ENCODE measurements at places on chromosomes 3 and 15. TPM values are rescaled to one million over a fixed set of nuclear protein-coding genes. Genes with fewer than 3 reads are reported as not detected.

DNA sequence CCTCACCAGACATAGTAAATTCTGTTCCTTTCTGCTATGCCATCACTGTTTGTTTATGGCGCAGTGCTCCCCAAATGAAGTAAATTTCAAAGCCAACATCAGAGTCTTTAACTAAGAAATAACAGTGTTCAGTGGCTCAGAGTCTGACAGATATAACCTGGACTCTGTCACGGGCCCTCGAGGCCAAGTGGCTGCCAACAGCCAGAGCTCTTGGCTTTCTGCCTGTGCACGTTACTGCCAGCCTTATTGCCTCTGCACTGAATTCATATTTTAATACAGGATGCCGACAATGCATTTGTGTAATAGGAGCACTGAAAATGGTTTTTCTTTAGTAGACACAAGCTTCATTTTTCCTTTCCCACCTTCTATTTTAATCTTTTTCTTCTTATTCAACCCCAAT is 219.9 kb downstream of the NLGN1 start:
- H3K4me1 ChIP-seq: peaks cover 2% of the 10 kb centered on the region
- no peaks in the 10 kb centered on the region for H3K27me3 ChIP-seq
- no peak overlapping the region for H3K4me3 ChIP-seq
- no peak for DNase-seq

DNA sequence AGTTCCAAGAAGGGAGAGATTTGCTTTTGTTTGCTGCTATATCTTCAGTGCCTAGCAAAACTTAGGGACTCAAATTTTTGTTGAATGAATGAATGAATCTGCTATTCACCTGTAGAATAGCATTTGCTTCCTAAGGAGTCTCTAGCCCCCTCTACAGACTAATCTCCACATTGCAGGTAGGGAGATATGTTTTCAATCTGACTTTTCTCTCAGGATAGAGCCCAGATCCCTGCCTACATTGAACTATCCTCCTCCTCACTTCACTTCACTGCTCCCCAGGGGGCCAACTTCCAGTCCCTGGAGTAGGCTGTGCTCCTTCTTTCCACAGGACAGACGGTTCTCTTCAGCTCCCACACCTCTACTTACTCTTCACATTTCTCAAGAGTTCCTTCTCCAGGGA is 81.9 kb upstream of the PTX3 start:
- no peaks in the 10 kb centered on the region for H3K36me3 ChIP-seq
- no peak overlapping the region for H3K27ac ChIP-seq
- no peaks in the 10 kb centered on the region for H3K27me3 ChIP-seq
- DNase-seq: no peak
- H3K4me3 ChIP-seq: no peak overlapping the region

DNA sequence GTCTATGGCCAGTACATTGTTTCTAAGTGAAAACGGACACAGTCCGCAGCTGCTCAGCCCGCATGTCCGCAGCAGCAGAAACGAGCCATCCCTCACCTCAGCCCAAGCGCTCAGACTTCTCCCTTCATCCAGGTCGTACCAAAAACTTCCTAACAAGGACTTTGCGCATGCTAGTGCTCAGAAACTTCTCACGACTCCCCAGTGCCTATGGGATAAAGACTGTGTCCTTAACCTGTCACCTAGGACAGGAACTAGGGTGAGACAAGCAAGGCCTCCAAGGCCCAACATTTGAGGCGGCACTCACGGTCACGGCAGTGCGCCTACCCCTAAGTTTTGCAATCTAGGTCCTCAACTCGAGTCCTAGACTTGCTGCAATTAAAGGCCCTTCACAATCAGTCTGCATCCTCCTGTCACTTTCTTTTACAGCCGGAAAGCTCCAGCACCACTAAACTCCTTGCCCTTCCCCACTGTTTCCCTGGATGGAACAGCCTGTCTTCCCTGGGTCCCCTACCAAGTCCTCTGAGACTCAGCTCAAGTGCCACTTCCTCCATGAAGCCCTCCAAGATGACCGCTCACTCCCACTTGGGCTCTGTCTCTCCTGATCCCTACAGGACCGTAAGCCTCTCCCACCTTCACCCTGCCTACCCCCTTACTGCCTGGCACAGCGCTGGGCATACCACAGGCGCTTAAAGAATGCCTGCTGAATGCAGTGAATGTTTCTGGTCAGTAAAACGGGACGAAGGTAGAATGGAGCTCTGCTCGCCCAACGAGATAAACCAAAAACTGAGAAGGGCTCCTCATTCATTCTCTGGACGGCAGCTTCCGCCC is 1.2 kb downstream of the CLN6 start:
- 0 out of 2 replicates have a peak overlapping the region, but pooled peaks have one; percentile 90 for H3K27ac ChIP-seq
- H3K4me1 ChIP-seq: peaks cover 12% of the 10 kb centered on the region
- no peak for DNase-seq

Gene CATSPER2
- 1.2 TPM for total RNA-seq

- H3K27me3 ChIP-seq: no peaks in the 10 kb centered on the region
- no peaks in the 10 kb centered on the region for H3K4me1 ChIP-seq
- H3K4me3 ChIP-seq: no peak overlapping the region
- H3K36me3 ChIP-seq: no peaks in the 10 kb centered on the region
- no peak overlapping the region for H3K27ac ChIP-seq
- DNase-seq: no peak
Measured at GRCh38 chr3:188832146-188832545, 339.6 kb upstream of the TPRG1 start.

DNA sequence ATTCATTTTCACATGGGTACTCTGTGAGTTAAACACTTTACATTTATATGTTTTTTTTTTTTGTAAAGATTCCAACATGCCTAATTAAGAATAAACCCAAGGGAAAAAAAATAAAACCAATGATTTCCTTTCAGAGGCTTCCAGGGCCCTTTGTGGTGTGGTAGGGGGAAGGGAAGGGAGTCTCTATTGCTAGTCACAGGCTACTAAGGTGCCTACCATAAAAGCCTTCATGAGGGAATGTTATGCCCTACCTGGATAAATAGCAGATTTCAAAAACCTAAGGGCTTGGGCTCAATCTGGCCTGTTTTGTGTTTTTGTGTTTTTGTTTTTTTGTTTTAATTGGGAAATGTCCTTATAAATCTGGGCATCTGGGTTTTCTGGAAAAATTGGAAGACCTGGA is 38.9 kb upstream of the SSR3 start:
- no peak overlapping the region for H3K27ac ChIP-seq
- H3K4me1 ChIP-seq: no peaks in the 10 kb centered on the region
- H3K27me3 ChIP-seq: no peaks in the 10 kb centered on the region

GRCh38 chr15:95142531-95142930 is 911.2 kb downstream of the MCTP2 start:
- H3K36me3 ChIP-seq: no peaks in the 10 kb centered on the region
- no peak for DNase-seq
- no peak overlapping the region for H3K4me3 ChIP-seq
- no peak overlapping the region for H3K27ac ChIP-seq
- no peaks in the 10 kb centered on the region for H3K4me1 ChIP-seq

DNA sequence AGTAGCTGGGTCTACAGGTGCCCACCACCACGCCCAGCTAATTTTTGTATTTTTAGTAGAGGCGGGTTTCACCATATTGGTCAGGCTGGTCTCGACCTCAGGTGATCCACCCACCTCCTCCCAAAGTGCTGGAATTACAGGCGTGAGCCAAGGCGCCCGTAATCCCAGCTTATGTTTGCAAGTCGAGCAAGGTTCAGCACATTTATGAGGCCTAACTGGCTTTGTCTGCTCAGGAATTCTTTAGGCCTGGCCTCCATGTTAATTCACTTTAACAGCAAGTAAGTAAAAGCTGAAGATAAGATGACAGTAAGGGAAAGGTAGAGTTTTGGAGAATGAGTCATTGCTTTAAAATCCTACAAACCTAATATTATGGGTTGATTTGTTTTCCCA is 24.6 kb downstream of the SIDT1 start:
- no peak for DNase-seq
- no peak overlapping the region for H3K4me3 ChIP-seq
- no peaks in the 10 kb centered on the region for H3K27me3 ChIP-seq
- no peaks in the 10 kb centered on the region for H3K4me1 ChIP-seq

DNA sequence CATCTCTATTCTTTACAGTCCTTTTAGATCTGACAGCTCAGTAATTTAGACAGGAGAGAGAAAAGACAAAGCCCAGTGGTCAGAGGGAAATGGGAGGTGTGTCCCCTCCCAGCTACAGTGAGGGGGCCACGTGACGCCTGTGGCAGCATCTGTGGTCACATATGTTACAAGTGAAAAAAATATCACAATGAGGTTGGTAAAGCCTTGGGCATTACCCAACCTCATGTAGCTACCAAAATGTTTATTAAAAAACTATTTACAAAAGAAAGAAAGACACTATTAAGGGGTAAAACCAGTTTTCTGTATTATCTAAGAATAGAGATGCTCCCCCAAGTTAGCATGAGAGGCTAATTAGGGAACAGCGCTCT is 42.9 kb upstream of the PLCL2 start:
- DNase-seq: no peak

Gene AMOTL2
- total RNA-seq: 60.3 TPM

- DNase-seq: no peak
- no peak overlapping the region for H3K4me3 ChIP-seq
- H3K4me1 ChIP-seq: peaks cover 8% of the 10 kb centered on the region
- H3K27ac ChIP-seq: no peak overlapping the region
- H3K36me3 ChIP-seq: no peaks in the 10 kb centered on the region
Measured at GRCh38 chr15:70609889-70610288, 153.5 kb downstream of the UACA start.

GRCh38 chr3:177348974-177349373 is 151.7 kb upstream of the TBL1XR1 start:
- peak; percentile 22 for DNase-seq
- no peaks in the 10 kb centered on the region for H3K36me3 ChIP-seq
- H3K27ac ChIP-seq: no peak overlapping the region
- peaks cover 7% of the 10 kb centered on the region for H3K4me1 ChIP-seq

DNA sequence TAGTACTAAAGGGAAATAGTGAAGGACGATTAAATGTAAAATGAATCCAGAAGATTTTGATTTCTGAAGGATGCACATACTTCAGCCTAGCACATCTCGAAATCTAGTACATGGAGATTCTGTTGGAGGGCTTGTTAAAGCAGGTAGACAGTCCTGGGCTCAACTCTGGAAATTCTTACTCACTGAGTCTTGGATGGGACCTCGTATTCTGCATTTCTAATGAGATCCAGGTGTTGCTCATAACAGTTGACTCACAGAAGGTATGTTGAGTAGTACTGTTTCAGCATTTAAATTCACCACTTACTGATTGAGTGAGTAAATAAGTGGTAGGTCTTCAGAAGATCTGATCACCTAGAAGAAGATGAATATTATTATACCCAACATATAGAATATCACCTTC is 623.4 kb upstream of the SGO1 start:
- no peak overlapping the region for H3K4me3 ChIP-seq
- no peaks in the 10 kb centered on the region for H3K27me3 ChIP-seq
- DNase-seq: no peak
- no peaks in the 10 kb centered on the region for H3K4me1 ChIP-seq

Gene CCRL2
- total RNA-seq: not detected

GRCh38 chr3:179005213-179005612 is 66.4 kb downstream of the ZMAT3 start:
- H3K4me3 ChIP-seq: no peak overlapping the region
- H3K27me3 ChIP-seq: no peaks in the 10 kb centered on the region
- H3K27ac ChIP-seq: no peak overlapping the region
- no peaks in the 10 kb centered on the region for H3K36me3 ChIP-seq
- H3K4me1 ChIP-seq: 0 out of 2 replicates have a peak, but pooled peaks cover 2% of the 10 kb centered on the region

Data from H1 (cell line).